ENCODE measurements at places on chromosomes 12 and 14. TPM values are rescaled to one million over a fixed set of nuclear protein-coding genes. Genes with fewer than 3 reads are reported as not detected.
A peak's percentile ranks its signal among the peaks of the same experiment; 100 is the strongest.

Gene TMEM63C
- 8.3 TPM for total RNA-seq

DNA sequence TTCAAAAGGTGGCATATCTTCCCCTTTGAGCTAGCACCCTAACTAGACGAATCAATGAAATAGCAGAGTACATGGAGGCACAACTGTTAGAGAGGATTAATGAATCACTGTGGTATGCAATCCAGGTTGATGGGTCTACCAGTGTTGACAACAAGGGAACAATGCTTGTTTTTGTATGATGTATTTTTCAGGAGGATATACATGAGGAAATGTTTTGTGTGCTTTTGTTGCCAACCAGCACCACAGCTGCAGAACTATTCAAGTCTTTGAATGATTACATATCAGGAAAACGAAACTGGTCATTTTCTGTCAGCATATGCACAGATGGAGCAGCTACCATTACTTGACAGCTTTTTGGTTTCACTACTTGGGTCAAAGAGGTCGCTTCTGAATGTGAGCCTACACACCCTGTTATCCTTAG, 142.6 kb downstream of the GPHN start:
- peak; percentile 77 for DNase-seq

DNA sequence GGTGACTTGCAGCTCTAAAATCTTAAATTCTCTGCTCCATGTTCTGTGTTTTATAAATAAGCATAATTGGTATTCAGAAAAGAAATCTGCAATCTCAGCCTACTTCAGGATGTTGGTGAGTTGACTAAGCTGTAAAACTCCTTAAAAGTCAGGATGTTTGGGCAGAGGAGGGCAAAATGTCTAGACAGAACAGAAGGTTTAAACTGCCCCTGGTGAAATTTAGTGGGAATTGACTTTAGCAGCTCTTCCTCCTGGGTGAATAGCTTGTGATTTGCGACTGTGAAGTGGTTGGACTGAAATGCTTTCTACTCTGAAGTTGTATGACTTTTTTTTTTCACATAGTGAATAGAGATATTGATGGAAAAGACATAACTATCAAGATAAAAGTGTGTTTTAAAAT, 85.8 kb downstream of the CAND1 start:
- DNase-seq, result no peak

DNA sequence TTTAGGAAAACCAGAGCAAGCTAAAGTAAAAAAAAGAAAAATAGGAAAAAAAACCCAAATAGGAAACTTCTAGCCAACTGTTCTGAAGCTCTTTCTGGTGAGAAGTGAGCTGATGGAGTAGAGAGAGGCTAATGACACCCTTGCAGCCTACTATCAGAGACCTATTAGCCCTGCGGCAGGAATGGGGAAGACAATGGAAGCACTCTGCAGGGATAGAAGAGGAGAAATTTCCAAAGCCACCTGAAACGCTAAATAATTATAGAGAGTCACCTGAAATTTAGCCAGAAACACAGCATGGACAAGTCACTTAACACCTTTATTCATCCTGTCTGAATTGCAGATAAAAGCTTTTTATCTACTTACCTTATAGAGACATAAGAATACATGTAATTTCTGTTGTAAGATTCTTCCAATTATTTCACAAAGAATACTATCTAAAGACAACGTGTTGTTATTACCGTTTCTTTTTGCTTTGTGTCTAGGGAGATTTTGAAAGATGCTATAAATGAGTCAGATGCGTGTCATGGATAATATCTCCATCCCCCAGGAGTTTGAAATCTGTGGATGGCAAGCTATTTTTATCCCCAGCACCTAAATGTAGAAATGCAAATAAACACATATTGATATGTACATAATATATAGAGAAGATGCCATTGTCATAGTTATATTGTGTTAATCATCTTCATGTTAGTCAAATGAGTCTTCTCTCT, 138.6 kb downstream of the TPH2 start:
- peak; percentile 21 for DNase-seq

GRCh38 chr14:94341656-94342333, 18.7 kb upstream of the SERPINA6 start:
- DNase-seq, result no peak
